Suppressor macrophage (primary cell): ENCODE measurements at places on chromosomes 16 and 17.

DNA sequence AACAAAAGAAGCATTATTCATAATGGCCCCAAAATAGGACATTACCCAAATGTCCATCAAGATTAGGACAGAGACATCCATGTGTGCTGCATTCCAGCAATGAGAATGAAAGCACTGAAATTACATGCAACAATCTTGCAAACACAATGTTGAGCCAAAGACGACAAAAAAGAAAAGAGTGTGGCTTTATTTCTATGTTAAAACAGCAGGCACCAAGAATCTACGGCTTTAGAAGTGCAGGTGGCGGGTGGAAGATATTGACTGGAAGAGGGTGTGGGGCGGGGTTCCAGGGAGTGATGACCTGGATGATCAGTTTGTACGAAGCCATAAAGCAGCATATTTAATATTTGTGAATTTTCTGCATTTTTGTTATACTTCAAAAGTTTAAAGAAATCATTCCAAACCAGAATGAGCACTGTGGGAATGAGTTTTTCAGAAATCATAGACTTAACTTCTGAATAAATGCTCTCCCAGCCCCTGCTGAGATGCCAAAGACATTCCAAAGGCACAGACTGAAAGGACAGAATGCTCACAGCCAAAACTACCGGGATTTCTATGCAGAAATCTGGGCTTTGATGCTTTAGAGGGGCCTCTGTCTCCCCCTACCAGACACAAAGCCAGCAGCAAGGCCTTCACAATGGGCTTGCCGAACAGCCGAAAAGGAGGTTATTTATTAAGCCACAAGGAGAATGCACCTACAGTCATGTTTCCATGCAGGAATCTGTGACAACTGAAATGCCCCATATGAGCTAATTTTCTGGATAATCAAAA, 361.6 kb downstream of the GRIN2A start:
- no peak for DNase-seq

DNA sequence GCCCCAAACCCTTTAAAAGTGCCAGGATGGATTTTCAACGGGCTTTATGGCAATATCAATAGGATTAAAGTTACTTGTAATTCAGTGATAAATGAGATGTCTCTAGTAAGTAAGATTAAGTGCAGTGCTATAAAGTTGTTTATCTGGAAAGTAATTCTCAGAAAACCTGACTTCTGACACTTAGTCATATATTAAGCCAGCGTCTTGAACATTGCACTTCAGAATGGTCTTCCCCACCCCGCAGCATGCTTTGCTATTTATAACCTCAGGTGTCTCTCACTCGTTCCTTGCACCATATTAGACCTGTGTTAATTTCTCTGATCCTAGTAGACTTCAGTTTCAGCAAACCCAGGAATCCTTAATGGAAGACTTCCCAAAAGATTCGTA, 2.1 kb upstream of the MAF start:
- DNase-seq: no peak

DNA sequence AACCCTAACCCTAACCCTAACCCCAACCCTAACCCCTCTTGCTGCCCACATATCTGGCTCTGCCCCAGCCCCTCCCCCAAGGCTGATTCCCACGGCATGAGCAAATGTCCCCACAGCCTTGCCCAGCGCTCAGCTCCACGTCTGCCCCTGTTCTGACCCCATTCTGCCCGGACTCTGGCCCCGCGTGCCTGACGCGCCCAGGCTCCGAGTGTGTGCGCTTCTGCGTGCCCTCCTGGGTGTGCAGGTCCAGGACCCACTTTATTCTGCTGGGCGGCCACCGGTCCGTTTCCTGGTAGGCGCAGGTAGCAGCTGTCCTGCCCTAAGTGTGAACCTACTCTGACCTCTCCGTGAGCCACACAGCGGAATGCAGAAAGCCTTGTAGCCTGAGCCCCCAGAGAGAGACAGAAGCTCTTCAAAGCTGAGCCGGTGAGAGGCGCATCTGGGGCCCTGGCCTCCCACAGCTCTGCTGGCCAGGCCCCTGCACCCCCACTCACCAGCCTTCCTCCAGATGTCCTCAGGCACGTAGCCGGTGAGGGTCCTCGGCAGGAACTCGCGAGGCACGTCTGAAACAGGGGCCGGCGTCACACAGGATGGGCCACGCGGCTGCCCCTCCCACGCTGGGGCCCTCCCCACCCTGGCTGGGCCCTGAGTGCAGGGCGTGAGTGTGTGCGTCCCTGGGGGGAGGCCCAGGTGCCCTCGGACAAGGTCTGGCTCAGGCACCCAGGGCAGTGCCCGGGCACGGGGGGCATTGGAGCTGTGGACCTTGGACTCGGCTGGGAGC, 14.0 kb upstream of the PABPN1L start:
- no peak for DNase-seq

DNA sequence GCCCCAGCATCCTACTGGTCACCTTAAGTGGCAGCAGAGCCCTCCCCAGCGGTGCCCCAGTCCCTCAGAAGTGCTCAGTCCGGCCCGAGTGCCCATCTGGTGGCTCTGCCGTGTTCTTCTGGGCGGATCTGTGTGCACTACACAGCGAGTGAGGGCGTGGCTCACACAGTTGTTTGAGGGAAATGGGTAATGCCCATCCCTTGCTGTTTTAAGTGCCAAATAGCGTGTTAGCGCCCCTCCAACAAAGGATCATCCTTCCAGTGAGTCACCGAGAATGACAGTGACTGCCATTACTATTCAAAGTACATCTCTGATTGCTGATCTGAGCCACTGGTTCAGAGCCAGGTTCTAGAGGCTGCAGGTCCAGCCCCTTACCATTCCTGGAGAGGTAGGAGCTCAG, 152.0 kb downstream of the LGALS9B start:
- DNase-seq: no peak

- no peak for DNase-seq
These were observed 57.6 kb upstream of the LHX1 start for GRCh38 chr17:36879624-36880131.

DNA sequence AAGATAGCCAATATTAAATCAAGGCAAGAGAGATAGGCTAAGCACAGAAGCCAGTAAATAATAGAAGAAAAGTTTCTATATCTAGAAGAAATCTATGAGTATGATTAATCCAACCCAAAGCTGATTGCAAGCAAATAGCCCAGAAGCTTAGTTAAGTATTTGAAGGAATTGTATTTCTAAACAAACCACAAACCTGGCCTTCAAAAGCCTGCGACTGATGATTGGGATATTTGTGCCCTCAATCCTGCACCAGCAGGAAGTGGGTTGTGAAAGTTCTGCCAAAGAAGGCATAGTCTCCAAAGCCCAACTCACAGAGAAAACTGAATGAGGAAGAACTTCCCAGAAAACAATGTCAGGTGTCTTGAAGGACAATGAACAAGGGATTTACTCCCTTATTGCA, 114.5 kb upstream of the C17orf78 start:
- DNase-seq: peak; percentile 1

- DNase-seq: peak; percentile 61
These were observed 7.8 kb upstream of the RNASEK start for GRCh38 chr17:7004398-7005253.

DNA sequence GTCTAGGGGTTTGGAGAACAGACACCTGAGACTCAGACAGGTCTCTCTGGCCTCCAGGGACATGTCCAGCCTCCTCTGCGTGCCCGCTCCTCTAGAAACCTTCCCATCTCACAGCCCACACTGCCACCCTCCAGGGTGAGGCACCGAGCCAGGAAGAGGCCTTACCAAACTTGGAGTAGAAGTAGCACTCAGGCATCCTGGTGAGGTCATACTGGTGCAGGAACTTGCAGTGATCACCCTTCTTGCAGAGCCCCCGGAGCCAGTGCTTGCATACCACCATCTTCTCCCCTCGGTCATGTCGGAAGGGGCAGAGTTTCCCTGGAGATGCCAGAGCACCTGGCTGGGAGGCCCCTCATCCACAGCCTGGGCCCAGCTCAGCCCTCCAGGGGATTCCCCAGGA, 4.2 kb downstream of the CPSF4L start:
- DNase-seq: no peak

DNA sequence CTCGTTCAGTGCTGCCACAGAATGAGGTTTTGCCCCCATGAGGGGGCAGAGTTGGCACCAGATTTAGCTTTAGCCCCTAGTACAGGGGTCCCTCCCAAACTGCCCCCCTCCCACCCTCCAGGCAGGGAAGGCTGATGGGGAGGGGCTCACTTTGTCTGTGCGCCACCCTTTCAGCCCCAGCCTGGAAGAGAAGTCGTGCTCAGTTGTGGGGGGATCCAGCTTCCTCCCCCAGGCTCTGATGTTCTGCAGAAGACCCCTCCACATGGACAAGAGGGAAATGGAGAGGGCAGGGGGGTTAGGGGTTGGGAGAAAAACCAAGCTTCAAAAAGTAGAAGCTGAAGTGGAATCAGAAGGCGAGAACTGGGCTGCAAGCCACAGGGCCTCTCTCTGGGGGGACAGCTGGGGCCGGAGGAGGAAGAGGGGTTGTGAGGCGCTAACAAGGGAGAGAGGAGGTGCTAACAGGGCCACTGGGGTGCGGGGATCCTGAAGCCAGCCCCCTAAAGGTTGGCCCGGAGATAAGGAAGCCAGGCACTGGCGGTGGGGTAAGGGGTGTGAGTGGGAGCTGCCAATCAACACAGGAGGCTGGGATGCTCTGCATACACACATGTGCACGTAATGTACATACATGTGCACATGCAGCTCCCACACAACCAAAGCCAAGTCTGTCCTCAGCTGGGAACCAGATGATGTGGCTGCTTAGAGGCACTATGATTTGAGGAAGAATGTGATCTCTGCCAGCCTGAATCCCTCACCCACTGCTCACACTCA, 7.0 kb upstream of the TMEM92 start:
- DNase-seq: no peak

GRCh38 chr17:36740157-36740556, 138.8 kb downstream of the MRM1 start:
- DNase-seq: no peak

- DNase-seq: no peak
These were observed 1.8 kb downstream of the ZC3H7A start for GRCh38 chr16:11794996-11795886.

GRCh38 chr16:90018652-90019542, at the start of gene DBNDD1:
Gene DBNDD1 (minus strand): TSS chr16:90019456. CDS start chr16:90019341, 115 bp downstream.
- no peak for DNase-seq

DNA sequence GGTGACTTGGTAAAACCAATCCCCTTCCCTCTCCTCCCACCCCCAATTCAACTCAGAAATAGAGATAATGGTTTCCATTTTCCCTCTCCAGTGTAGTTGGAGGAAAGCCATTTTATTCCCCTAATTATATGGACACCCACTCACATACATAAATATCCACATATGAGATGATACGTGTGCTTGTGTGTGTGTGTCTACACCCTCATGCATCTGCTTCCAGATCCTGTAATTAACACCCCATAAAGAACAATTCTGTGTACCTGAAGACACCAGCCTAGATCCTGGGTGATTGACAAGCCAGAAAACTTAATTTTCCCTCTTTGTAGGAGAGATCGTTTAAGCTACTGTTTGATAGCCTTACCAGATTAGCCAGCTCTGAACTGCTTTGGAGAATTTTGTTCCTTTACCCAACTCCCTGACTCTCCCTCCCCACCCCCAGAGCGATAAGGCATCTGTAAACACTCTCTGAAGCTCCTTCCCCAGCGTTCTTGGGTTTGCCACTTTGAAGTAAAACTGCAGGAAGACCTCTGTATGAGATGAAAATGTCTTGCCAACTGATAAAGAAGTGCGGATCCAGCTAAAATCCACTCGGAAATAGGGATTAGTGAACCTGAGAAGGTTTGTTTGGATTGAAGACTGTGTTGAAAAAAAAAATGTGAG, 175.7 kb downstream of the RGS9 start:
- no peak for DNase-seq

- DNase-seq: no peak
These were observed 1.0 kb upstream of the IGF2BP1 start for GRCh38 chr17:48995974-48996721.

DNA sequence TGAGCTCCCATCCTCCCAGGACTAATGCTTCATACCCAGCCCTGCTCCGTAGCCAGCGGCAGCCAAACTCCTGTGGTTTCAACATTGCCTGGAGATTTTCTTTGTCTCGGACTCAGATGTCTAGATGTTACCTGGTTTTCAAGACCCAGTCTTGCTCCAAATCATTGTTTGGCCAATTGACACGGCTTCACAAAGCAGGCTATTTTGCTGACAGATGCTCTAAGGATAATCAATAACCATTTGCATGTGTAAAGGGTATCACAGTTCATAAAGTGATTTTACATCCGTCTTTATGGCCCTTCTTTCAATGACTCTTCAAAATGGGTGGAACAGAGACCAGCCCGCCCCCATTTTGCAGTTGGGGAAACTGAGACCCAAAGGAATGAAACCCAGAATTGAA, 153.4 kb downstream of the SALL1 start:
- no peak for DNase-seq

DNA sequence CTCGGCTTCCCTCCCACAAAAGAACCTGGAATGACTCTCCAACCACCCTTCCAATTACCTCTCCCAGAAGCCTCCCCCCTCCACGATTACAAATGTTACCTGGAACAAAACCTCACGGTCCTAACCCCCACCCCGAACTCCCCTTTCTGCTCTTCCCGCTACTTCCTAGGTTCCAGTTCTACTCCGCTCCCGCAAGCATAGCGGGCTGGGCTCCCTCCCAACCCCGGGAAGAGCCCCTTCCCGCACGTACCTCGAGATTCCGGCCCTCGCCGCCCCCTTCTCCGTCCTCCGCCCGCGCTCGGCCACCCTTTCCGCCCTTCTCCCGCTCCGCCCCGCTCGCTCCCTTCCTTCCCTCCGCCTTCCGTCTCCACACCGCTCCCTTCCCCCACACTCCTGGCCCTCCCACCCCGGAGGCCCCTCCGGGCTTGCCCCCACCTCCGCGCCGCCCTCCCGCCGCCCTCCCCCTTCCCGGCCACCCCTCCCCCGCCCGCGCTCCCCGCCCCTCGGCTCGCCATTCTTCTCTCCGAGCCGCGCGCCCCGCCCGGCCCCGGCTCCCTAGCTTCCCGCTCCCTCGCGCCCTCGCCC, 457 bp downstream of the CHTF8 start:
- peak; percentile 60 for DNase-seq

DNA sequence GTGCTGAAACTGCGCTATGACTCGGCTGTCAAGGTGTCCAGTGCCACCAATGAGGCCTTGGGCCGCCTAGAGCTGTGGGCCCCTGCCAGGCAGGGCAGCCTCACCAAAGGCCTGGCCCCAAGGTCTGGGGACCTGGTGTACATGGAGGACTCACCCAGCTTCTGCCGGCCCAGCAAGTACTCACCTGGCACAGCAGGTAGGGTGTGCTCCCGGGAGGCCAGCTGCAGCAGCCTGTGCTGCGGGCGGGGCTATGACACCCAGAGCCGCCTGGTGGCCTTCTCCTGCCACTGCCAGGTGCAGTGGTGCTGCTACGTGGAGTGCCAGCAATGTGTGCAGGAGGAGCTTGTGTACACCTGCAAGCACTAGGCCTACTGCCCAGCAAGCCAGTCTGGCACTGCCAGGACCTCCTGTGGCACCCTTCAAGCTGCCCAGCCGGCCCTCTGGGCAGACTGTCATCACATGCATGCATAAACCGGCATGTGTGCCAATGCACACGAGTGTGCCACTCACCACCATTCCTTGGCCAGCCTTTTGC, 25.0 kb downstream of the WNT9B start:
- DNase-seq: no peak

DNA sequence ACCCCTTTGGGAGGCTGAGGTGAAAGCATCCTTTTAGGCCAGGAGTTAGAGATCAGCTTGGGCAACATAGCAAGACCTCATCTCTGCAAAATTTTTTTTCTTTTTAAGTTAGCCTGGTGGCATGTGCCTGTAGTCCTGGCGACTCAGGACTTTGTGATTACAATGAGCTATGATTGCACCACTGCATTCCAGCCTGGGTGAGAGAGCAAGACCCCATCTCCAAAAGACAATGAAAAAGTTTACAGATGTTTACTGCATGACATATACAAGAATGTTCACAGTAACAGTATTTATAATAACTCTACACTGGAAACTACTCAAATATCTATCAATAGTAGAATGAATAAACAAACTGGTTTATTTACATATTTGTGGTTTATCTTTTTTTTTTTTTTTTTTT, 33.1 kb upstream of the CCL22 start:
- DNase-seq: no peak
